ENCODE measurements at places on chromosomes 4 and X.
A peak's percentile ranks its signal among the peaks of the same experiment; 100 is the strongest.

DNA sequence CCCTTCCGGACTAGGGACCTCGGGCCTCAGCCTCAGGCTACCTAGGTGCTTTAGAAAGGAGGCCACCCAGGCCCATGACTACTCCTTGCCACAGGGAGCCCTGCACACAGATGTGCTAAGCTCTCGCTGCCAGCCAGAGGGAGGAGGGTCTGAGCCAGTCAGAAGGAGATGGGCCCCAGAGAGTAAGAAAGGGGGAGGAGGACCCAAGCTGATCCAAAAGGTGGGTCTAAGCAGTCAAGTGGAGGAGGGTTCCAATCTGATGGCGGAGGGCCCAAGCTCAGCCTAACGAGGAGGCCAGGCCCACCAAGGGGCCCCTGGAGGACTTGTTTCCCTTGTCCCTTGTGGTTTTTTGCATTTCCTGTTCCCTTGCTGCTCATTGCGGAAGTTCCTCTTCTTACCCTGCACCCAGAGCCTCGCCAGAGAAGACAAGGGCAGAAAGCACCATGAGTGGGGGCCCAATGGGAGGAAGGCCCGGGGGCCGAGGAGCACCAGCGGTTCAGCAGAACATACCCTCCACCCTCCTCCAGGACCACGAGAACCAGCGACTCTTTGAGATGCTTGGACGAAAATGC is at the start of gene WAS:
TSS of gene WAS (plus strand) at position 389 of the 572 bp plus-strand sequence. CDS start at position 444, 55 bp downstream.
- DNase-seq: no peak

DNA sequence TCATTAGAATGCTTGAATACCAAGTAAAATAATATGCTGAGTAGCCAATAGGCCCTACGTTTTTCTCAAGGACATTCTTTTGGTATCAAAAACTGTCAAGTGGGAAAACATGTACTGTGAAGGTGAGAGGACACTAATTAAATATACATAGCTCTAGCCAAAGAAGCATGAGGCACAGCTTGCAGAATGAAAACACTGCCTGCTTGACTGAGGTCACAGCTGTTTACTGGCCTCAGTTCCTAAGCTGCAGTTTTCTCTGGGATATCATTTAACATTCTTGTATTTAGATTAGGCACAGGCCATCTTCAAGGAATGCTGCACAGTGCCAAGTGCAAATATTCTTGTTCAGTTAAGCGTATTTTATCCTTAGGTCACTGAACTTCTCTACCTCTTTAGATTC is 78.6 kb downstream of the NAP1L3 start:
- no peak for DNase-seq

DNA sequence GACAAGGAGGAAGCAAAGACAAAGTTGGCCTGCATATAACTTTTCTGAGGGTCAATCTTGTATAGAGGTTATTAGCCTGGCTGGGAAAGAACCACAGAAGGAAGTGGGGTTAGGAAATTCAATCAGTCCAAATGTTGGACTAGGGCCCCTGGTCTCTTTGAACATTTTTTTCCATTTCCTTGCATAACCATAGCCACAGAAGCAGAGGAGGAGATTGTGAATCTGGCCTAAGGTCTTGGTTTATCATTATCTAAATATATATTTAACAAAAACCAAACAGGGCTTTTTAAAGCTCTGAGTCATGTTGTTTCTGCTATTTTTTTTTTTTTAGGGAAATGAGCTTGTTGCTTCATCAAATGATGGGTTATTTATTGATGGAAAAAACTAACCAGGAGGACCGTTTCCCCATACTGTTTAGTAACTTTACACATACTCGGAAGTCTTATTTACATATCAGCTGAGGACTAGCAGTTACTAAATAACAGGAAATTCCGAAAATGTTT is 97.7 kb upstream of the ACSL4 start:
- no peak for DNase-seq

- no peak for DNase-seq
These were observed 48.8 kb upstream of the HMX1 start for GRCh38 chr4:8920289-8920965.

DNA sequence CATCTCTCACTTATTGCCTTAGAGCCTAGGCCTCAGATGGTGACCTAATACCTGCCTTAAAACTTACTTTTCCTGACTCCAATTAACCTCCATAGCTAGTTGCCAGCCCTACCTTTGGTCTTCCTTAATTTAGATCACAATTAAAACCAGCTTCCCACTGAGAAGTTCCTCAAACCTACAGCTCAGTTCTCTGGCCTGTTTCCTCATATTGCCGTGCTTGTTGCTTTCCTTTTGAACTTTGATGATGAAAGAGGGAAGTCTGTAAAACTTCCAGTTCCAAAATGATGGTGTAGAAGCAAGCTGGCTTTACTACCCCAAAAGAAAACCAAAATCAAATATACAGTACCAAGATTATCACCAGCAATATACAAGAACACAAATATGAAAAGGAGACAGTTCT is 28.9 kb upstream of the CAMK2D start:
- no peak for DNase-seq

DNA sequence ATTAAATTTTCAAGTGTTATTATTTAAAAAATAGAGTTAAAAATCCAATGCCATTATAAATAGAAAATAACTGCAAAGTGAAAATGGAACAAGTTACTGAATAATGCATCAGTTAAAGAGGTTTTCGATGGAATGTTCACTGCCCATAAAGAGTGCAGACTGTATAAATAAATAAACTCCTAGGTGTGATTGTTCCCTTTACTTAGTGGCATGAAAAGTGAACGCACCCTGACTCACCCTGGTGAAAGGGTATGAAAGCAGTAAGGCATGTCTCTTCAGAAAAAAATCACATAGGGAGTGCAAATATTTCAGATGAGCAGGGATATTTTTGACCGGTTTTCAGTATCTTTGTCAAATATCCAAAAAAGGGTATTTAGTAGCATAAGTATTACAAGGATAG is 387.8 kb downstream of the DCAF12L2 start:
- no peak for DNase-seq

DNA sequence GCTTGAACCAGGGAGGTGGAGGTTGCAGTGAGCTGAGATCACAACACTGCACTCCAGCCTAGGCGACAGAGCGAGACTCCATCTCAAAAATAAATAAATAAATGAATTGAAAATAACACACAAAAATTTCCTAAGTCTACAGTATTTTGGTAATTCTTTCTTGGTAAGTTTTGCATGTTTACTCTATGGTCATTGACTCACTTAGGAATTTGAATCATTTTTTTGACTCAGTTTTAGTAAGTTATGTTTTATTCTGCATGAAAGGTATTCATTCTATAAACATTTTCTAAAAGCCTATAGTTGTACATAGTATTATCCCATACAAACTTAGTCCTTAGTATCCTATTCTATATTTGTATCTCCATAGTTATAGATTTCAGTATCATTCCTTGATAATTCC is 772.9 kb upstream of the SLIT2 start:
- no peak for DNase-seq

DNA sequence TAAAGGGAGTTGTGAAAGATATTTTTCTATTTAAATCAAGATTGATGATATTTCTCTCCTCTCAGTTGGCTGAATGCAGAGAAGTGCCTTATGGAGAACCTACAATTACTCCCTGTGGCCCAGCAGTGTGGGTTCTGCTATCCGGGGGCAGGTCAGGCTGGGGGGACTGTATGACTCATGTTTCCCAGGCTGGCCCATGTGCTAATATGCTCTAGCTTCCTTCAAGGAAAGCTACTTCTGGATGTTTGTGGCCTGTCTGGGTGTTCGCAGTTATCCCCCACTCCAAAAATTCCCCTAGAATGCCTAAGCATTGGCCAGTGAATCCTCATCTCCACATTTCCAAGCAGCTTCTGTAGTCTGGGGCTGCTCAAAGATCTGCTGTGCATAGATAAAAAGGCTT is 58.9 kb upstream of the SPP1 start:
- DNase-seq: no peak

- DNase-seq: no peak
These were observed 14.6 kb downstream of the NPNT start for GRCh38 chr4:105909787-105910281.

DNA sequence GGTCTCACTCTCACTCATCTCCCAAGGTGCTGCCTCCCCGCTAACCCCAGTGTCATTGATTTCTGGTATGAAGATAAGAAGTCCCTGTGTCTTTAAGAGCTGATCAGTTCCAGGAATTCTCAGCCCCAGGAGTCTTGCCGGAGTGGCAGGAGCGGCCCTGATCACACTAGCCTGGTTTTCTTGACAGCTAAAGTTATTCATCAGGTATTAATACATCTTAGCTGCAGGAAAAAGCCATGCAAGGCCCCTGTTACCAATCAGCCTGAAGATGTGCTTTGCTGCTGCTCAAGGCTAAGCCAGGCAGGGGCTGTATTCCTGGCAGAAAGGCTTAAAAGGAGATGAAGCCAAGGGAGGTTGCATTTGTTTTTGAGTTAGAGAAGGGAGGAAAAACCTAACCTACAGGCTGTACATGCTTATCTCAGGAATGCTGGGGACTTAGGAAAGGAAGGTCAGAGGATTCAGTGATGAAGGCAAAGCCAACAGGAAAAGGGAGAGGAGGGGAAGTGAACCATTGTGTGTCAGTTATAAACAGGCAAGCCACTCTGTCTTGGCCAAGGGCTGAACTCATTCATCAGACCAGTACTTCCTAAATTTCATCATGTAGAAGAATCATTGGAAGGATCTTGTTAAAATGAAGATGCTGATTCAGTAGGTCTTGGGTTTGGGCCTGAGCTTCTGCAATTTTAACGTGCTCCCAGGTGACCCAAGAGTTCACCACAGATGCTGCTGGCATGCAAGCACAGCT is 8.6 kb downstream of the SRPX start:
- no peak for DNase-seq

GRCh38 chr4:6162885-6163284 is 37.5 kb downstream of the JAKMIP1 start:
- no peak for DNase-seq

GRCh38 chrX:154064637-154065435 is 32.7 kb downstream of the MECP2 start:
- DNase-seq: no peak

DNA sequence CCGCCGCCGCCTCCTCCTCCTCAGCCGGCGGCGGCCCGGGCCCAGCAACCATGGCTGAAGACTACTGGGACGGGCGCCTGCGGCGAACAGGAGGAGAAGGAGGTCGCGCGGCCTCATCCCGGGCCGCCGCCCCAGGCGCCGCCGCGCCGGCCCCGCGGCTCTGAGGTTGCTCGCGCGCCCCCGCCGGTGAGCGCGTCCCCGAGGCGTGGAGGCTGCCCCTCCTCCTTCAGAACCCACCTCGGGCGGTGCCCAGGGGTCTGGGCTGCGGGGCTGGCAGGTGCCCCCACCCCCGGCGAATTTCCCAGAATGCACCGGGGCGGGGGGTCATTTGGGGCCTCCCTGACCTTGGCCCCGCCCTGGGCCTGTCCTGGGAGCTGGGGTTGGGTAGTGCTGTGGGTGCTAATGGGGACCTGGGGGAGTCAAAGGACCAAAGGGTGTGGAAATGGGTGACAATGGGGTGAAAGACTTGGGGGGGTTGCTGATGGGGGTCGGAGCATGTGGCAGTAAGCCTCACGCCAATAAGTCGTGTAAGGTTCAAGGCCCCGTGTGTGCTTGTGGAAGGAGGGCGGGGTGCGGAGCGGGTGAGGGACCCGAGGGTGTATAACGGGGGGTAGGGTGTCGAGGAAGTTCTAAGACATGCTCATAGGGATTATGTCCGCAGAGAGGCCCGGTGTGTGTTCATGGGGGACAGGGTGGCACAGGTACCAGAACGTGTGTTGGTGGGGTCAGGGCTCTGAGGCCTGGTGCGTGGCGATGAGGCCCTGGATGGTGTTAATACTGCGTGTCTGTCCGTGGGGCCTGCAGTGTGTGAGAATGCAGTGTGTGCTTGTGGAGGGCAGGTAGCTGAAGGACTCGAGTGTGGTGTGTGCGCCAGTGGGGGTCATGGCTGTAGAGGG is 687 bp downstream of the CDK16 start:
- peak; percentile 18 for DNase-seq

DNA sequence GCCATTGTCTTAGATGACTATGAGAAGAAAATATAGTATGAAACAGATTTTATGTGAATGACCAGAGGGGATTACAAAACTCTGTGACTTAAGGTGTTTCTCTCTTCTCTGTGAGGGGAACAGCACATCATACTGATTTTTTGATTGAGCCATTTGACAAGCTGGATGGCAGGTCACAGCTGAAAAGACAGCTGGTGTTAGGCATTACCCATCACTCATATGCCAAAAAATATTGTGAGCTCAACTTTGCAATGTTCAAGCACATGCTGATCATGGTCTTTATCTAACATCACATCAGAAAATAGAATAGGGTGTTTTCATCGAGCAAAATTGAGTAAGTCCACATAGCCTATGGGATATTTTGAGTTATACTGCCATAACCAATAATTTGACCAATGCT is 86.7 kb upstream of the TECRL start:
- no peak for DNase-seq

DNA sequence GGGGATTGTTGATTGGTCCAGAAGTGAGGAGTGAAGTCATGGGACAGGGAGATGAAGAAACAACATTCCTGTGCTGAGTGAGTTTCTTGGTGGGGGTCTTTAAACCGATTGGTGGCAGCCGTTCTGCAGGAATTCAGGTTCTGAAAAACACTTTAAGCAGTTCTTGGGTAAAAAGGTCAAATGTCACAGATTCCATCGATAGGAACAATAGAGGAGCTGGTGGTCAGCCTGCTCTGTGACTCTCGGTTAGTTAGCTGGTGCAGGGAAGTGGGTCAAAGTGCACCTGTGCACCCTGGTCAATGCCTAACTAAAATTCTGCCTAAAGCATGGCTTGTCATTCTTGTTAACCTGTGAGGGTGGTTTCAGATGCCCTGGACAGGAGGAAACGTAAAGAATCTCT is 34.6 kb upstream of the MGST2 start:
- DNase-seq: no peak

DNA sequence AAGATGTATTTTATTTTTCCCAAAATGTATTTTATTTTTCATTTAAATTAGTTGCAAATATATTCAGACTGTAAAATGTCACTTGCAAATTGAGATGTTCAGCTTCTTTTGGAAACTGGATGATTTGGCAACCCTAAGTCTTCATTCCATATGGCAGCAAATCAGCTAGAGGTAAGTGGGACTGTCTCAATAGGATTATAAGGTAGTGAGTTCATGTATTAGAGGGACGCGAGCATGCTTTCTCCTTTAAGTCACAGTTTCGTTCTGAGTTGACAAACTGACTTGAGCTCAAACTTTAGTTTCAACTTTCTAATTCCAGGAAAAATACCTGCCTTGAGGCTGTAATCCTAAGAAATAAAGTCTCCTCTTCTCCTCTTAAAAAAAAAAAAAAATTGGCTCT is 44.2 kb upstream of the TMEM131L start:
- no peak for DNase-seq

DNA sequence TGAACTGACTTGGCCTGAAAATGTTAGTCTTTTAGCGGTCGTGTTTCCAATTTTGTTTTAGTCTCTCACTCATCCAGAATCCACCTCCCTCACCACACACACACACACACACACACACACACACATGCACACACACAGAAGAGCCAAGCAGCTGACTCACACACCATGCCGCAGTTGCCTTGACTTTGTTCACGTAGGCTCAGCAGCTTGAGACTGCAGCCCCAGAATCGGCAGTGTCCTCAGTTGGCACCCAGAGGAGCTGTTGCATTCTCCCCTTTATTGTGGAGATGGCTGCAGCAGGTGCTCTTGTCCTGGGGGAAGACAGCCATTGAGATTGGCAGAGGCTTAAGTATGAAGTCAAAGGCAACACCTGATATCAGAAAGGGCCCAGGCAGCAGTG is 20.9 kb upstream of the XPNPEP2 start:
- DNase-seq: no peak

- no peak for DNase-seq
These were observed 103.7 kb downstream of the SORCS2 start for GRCh38 chr4:7295911-7296660.

GRCh38 chr4:3471886-3472285 is 8.8 kb downstream of the DOK7 start:
- DNase-seq: no peak

GRCh38 chr4:149031399-149031798 is 589.2 kb upstream of the NR3C2 start:
- no peak for DNase-seq

All from stimulated activated CD4-positive, alpha-beta T cell treated with anti-CD3 and anti-CD28 coated beads, Interleukin-1b, Interleukin-23, amount 100 ng/mL, for 1 hour (primary cell).